ENCODE measurements at places on chromosomes 11 and 22. TPM values are rescaled to one million over a fixed set of nuclear protein-coding genes. Genes with fewer than 3 reads are reported as not detected.
A peak's percentile ranks its signal among the peaks of the same experiment; 100 is the strongest.

The CCDC157 gene
- total RNA-seq = 0.46 TPM

The KIRREL3 gene
- total RNA-seq = 0.29 TPM

The NOX4 gene
- 3.6 TPM for total RNA-seq

The CCDC73 gene
- not detected for total RNA-seq

The CLDN25 gene
- total RNA-seq = not detected

The OR51E2 gene
- total RNA-seq = not detected

The INS gene
- total RNA-seq = not detected

The PNPLA5 gene
- not detected for total RNA-seq

The GPR137 gene
- total RNA-seq = 30.9 TPM

The STIM1 gene
- total RNA-seq = 28.9 TPM

The MAJIN gene
- not detected for total RNA-seq

DNA sequence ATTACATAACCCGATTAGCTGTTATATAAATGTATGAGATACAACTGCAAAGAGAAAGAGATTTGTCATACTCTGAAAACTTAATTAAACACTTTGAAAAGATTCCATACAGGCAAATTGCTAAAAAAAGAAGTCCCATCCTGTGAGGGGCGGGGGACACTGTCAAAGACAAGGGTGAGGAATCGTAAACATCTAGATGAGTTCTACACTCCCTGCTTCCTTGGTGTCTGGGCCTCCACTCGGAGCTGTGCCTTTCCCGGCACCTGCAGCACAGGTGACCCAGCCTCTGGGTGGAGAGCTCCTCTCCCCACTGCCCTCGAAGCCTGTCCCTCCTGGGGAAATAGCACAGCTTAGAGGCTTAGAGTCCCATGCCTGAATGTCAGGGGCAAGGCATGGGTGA lies 69.2 kb upstream of the CRYBB3 start:
- DNase-seq = no peak
- no peaks in the 10 kb centered on the region for H3K36me3 ChIP-seq
- H3K4me3 ChIP-seq = no peak overlapping the region
- peaks cover 56% of the 10 kb centered on the region for H3K4me1 ChIP-seq
- H3K27ac ChIP-seq = peak overlapping the region; percentile 37

- H3K4me3 ChIP-seq = no peak overlapping the region
- H3K27me3 ChIP-seq = no peaks in the 10 kb centered on the region
- H3K27ac ChIP-seq = no peak overlapping the region
- H3K36me3 ChIP-seq = no peaks in the 10 kb centered on the region
Measured at GRCh38 chr11:28464252-28464867, 356.2 kb downstream of the METTL15 start.

- H3K27me3 ChIP-seq = no peaks in the 10 kb centered on the region
- no peaks in the 10 kb centered on the region for H3K36me3 ChIP-seq
- H3K27ac ChIP-seq = no peak overlapping the region
- no peak for DNase-seq
- no peak overlapping the region for H3K4me3 ChIP-seq
Measured at GRCh38 chr11:8138526-8138925, 30.3 kb downstream of the RIC3 start.

DNA sequence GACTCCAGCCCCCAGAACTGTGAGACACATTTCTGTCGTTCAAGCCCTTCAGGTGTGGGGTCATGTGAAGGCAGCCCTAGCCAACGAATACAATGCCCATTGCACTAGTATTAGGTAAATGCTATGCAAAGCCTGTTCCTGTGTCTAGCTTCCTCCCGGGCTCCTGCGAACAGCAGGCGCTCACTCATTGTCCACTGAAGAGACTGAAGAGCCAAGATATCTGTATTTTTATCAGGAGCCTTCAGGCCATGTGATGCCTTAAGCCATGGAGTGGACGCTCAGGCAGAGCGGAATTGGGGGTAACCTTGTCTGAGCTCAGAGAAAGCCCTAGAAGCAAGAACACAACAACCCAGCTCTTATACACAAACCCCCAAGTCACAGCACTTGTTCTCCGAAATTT lies 4.2 kb upstream of the TMPRSS6 start:
- no peak overlapping the region for H3K4me3 ChIP-seq
- H3K36me3 ChIP-seq = no peaks in the 10 kb centered on the region

GRCh38 chr11:62435846-62436660 lies 17.2 kb downstream of the SCGB1A1 start:
- no peak overlapping the region for H3K4me3 ChIP-seq
- peaks cover 23% of the 10 kb centered on the region for H3K4me1 ChIP-seq

DNA sequence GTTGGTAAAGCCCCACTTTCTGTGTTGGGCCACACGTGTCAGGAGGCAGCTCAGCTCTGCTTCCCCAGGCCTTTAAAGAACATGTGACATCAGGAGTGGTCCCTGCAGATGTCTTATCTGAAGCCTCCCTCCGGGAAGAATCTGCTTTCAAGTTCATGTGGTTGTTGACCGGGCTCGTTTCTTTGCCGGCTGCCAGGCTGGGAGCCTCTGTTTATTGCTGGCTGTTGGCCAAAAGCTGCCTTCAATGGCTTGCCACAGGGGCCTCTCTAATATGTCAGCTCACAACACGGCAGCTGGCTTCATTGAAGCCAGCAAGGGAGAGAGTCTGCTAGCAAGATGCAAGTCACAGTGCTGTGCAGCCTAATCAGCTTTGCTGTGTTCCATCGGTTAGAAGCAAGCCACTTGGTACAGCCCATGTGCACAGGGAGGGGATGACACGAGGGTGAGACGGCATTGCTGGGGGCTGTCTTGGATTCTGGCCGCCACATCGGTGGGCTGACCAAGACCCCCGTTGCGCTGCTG lies 14.6 kb downstream of the MRGPRF start:
- DNase-seq = peak; percentile 21
- no peaks in the 10 kb centered on the region for H3K36me3 ChIP-seq
- H3K4me1 ChIP-seq = peaks cover 9% of the 10 kb centered on the region

DNA sequence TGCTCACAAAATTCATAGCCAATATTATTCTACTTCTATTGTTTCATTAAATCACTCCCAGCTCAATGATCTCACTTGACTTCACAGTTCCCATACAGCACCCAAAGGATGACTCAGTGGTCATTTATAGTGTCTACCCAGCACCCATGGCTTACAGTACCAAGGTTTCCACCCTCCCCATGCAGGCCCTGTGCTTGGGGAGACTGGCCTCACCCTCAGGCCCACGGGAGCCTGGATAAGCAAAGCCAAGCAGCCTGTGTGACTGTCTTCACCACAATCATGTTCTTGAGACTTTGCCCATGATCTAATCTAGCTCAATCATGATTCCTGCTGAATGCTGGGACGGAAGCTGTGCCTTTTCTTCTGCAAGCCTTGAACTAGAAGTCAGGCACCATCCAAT lies 97.6 kb downstream of the SLC36A4 start:
- no peak overlapping the region for H3K27ac ChIP-seq
- no peak for DNase-seq
- H3K4me1 ChIP-seq = no peaks in the 10 kb centered on the region
- H3K27me3 ChIP-seq = no peaks in the 10 kb centered on the region
- H3K36me3 ChIP-seq = no peaks in the 10 kb centered on the region

GRCh38 chr11:127943763-127944162 lies 643.6 kb downstream of the ETS1 start:
- no peak overlapping the region for H3K27ac ChIP-seq
- no peaks in the 10 kb centered on the region for H3K4me1 ChIP-seq
- DNase-seq = no peak

GRCh38 chr11:33942954-33943353 lies 51.1 kb upstream of the LMO2 start:
- no peak overlapping the region for H3K4me3 ChIP-seq
- H3K27me3 ChIP-seq = no peaks in the 10 kb centered on the region
- no peaks in the 10 kb centered on the region for H3K36me3 ChIP-seq
- H3K27ac ChIP-seq = no peak overlapping the region
- DNase-seq = peak; percentile 57

GRCh38 chr11:132008872-132009271 lies 638.5 kb downstream of the NTM start:
- no peak overlapping the region for H3K27ac ChIP-seq
- no peaks in the 10 kb centered on the region for H3K27me3 ChIP-seq
- no peak overlapping the region for H3K4me3 ChIP-seq
- H3K4me1 ChIP-seq = no peaks in the 10 kb centered on the region
- no peak for DNase-seq

GRCh38 chr11:72451831-72452376 lies 17.6 kb upstream of the CLPB start:
- H3K27me3 ChIP-seq = no peaks in the 10 kb centered on the region
- no peaks in the 10 kb centered on the region for H3K36me3 ChIP-seq
- H3K4me1 ChIP-seq = no peaks in the 10 kb centered on the region
- H3K27ac ChIP-seq = no peak overlapping the region
- DNase-seq = no peak
- no peak overlapping the region for H3K4me3 ChIP-seq

DNA sequence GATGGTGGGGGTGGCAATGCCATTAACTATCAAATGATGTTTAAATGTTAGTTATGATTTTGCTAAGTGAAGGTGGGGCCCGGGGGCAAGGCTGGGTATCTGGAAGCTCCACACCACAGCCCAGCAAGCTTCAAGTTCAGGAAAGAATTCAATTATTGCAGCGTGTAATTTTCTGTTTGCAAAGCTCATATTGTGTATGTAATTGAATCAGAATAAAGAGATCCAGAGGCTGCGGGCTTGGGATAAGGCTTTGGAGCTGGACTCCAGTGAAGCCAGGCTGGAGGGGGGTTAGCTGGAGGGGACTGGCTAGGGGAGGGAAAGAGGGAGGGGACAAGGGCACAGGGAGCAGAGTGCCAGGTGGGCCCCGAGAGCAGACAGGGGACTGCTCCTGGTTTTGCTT lies 557.1 kb upstream of the CADM1 start:
- H3K36me3 ChIP-seq = no peaks in the 10 kb centered on the region
- H3K27me3 ChIP-seq = no peaks in the 10 kb centered on the region
- no peaks in the 10 kb centered on the region for H3K4me1 ChIP-seq
- no peak overlapping the region for H3K27ac ChIP-seq

GRCh38 chr11:125591649-125592304 lies 875 bp upstream of the STT3A start:
- no peaks in the 10 kb centered on the region for H3K27me3 ChIP-seq
- peaks cover 6% of the 10 kb centered on the region for H3K4me1 ChIP-seq
- H3K36me3 ChIP-seq = no peaks in the 10 kb centered on the region
- peak; percentile 40 for DNase-seq
- peak overlapping the region; percentile 91 for H3K27ac ChIP-seq
- H3K4me3 ChIP-seq = peak overlapping the region; percentile 88

GRCh38 chr11:13223112-13223511 lies 54.5 kb upstream of the BMAL1 start:
- no peak overlapping the region for H3K4me3 ChIP-seq
- no peak overlapping the region for H3K27ac ChIP-seq
- H3K27me3 ChIP-seq = no peaks in the 10 kb centered on the region

DNA sequence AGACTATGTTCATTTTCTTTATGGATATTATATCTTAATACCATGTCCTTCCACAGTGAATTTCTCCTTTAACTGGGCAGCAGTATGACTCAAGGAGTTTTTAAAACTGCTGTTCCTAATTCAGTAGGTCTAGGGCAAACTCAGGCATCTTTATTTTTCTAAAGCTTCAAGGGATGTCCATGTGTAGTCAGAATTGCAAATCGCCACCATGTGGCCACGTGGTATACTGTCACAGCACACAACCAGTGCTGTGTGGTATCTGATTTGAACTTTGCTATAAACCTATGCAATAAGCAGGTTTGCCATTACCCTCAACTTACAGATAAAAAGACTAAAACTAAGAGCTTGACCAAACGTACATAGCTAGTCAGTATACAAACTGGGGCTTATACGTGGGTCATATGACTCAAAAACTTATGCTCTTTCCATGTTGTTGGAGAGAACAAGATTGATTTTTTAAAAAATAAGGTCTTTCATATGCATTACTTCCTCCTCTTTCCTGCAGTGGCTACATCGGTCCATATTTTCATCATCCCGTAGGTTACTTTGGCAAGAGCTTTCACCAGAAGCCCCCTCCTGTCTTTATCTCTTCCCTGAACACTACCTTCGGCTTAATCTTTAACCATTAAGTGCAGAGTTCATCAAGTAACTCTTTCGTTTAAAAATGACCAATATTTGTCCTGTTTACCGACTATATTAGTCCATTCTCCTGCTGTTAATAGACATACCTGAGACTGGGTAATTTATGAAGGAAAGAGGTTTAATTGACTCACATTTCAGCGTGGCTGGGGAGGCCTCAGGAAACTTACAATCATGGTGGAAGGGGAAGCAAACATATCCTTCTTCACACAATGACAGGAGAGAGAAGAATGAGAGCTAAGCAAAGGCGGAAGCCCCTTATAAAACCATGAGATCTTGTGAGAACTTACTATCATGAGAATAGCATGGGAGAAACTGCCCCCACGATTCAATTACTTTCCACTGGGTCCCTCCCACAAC lies 8.0 kb upstream of the HTATIP2 start:
- no peak overlapping the region for H3K4me3 ChIP-seq
- DNase-seq = no peak
- no peaks in the 10 kb centered on the region for H3K4me1 ChIP-seq
- H3K27ac ChIP-seq = no peak overlapping the region
- H3K36me3 ChIP-seq = no peaks in the 10 kb centered on the region

- peak; percentile 85 for DNase-seq
- H3K4me1 ChIP-seq = peaks cover 5% of the 10 kb centered on the region
- peak overlapping the region; percentile 41 for H3K4me3 ChIP-seq
- no peaks in the 10 kb centered on the region for H3K36me3 ChIP-seq
Measured at GRCh38 chr22:20418211-20418788, 19.3 kb downstream of the SCARF2 start.

DNA sequence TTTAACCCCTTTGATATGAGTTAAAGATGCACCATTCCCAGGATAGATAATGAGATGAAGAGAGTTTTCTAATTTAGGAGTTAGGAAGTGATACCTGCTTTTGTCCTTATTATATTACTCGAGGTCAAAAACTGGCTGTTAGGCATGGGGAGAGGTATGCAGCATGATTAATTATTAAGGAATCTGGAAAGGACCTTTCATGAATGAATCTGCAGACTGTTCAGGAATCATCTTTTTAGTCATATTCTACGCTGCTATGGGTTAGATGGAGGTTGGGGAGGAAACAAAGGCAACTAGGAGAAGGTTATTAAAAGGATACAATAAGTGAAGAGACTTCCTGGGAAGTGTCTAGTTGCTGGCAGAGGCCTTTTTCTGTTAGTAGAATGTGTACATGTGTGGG lies 492.4 kb upstream of the CCDC90B start:
- no peak overlapping the region for H3K27ac ChIP-seq
- no peak for DNase-seq
- no peaks in the 10 kb centered on the region for H3K36me3 ChIP-seq
- no peaks in the 10 kb centered on the region for H3K27me3 ChIP-seq
- no peaks in the 10 kb centered on the region for H3K4me1 ChIP-seq

- H3K4me1 ChIP-seq = no peaks in the 10 kb centered on the region
- H3K27me3 ChIP-seq = no peaks in the 10 kb centered on the region
- no peak for DNase-seq
- H3K36me3 ChIP-seq = no peaks in the 10 kb centered on the region
Measured at GRCh38 chr11:35554491-35555437, 29.3 kb upstream of the PAMR1 start.

DNA sequence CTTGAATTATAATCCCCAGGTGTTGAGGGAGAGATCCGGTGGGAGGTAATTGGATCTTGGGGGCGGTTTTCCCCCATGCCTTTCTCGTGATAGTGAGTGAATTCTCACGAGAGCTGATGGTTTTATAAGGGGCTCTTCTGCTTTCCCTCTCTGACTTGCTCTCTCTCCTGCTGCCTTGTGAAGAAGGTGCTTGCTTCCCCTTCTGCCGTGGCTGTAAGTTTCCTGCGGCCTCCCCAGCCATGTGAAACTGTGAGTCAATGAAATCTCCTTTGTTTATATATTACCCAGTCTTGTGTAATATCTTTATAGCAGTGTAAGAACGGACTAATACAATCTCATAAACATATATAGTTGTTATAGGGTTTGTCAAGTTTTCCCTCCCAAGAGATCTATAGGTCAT lies 32.8 kb downstream of the KCNE3 start:
- no peaks in the 10 kb centered on the region for H3K36me3 ChIP-seq
- H3K27ac ChIP-seq = no peak overlapping the region
- H3K4me3 ChIP-seq = no peak overlapping the region
- H3K27me3 ChIP-seq = no peaks in the 10 kb centered on the region

All from heart left ventricle (tissue), 16 donors.